ENCODE measurements at places on chromosomes 11 and 22.
A peak's percentile ranks its signal among the peaks of the same experiment; 100 is the strongest.

DNA sequence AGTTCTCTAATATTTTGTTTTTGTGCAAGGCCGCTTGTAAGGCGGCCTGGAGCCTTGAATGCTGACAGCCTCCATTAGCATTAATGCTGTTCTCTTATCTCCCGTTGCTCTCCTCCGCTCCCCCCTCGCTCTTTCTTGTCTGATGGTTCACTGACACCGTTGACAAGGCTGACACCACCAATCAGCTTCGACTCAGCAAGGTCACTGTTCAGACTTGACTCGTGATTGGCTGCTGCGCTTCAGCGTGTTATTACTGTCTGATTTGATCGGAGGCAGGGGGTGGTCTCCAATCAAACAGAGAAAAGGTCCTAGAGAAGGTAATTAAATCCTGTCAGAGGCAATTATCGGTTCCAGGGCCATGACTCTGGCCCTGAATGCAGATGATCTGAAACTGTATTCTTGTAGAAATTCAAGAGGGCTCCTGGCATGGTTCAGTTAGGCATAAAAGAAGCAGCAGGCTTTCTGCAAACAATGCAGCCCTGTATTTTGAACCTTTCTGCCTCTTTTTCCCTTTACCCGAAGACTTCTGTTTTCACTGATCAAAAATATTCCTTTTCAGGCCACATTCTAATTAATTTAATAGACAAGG is 49.3 kb upstream of the MPPED2 start:
- no peak for DNase-seq

DNA sequence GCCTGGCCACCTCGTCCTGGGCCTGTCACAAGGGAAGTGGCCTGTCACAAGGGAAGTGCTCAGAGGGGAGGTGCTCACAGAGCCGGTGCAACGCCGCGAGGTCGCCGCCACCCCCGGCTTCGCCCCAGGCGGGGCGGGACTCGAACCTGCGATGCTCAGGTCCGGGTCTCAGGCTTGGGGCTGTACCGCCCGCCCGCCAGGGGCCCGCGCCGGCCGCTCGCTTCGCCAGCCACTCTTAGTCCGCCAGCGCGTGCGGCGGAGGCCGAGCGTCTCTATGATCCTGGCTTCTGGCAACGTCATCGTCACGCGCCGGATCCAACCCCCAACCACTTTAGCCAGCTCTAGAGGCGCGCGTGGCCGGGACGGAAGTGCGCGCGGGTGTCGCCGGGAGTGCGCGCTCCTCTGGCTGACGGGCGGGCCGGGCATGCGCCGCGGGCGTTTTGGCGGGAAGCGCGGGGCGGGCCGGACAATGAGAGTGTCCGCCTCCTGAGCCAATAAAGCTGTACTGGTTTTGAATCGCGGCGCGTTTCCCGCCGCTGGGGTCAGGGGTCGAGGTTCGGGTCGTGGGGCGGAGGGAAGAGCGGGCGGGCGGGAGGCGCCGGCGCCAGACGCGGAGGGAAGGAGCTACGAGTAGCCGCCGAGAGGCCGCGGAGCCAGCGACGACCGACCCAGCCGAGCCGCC is at the start of gene TRMT2A:
Gene TRMT2A, minus strand, starts transcription at position 276 of the 682 bp plus-strand sequence. CDS start 320 bp downstream, outside the sequence.
- peak; percentile 94 for DNase-seq

GRCh38 chr11:10410844-10411200 is 44.2 kb upstream of the AMPD3 start:
- no peak for DNase-seq

- no peak for DNase-seq
These were observed 29.5 kb downstream of the CHEK2 start for GRCh38 chr22:28711820-28712777.

DNA sequence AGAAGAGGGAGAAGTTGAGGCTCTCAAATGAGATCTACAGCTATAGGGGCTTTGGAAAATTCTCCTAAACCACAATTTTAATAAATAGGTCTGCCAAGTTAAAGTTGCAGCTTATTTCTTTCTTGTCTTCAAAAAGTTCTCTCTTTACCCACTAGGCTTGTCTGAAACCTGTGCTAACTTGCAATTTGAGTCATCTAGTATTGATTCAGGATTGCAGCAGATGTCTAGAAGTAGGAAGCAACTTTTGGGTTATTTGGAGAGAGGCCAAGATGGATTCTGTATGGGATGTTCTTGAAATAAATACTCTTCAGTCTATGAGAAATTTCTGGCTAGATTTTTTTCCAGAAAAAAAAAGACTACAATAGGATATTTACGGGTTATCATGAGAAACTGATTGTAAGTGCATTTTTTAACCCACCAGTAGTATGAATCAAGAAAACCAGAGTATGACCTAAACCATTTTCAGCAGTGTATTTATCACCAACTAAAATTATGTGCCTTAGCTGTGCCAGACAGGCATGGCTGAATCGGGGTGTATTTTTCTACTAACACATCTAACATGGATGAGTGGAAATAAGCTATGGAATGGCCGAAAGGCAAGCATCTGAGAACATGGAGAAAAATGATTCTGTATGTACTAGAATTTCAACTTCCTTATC is 4.9 kb upstream of the RAB38 start:
- no peak for DNase-seq

GRCh38 chr11:69921128-69922014 is 102.2 kb upstream of the FGF3 start:
- no peak for DNase-seq
